ENCODE measurements at places on chromosomes 6 and 20.

- no peak for DNase-seq
Observed at GRCh38 chr6:36949636-36950035, 4.9 kb upstream of the PI16 start.

GRCh38 chr20:8321001-8321400 is 188.9 kb downstream of the PLCB1 start:
- DNase-seq, result no peak

DNA sequence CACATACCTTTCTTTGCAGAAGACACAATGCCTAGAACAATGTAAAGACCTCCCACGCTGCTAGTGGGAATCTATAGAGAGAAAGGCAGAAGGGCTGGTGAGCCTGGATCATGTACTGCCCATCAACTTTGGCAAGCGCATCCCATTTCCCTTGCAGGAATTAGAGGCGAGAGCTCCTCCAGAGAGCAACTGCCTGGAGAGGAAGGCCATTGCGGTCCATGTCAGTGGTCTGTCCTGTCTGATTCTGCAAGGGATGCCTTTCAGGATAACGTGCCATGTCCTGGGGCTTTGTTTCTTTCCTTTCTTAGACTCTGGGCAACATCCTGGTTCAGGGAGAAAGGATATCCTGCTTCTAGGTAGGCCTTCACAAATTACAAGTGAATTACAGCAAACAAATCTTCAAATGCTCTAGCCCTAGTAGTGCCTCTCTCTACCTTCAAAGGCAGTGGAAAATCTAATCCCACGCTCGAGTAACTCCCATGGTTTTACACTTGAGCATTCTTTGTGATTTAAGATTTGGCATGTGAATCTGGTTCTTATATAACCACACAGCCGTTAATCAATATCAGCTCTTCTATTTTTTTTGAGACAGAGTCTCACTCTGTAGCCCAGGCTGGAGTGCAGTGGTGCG is 38.5 kb downstream of the GCNT2 start:
- DNase-seq, result no peak

DNA sequence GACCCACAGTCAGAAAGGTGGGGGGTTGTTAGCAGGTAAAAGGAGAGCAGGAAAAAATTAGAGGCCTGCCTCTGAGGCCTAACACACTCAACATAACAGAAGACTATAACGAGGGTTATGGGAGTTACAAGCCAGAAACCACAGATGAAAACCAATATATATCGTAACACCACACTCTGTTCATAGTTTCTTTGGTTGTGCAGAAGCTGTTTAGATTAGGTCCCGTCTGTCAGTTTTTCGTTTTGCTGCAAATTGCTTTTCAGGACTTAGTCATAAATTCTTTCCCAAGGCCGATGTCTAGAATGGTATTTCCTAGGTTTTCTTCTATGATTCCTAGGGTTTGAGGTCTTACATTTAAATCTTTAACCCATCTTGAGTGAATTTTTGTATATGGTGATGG is 3.7 kb upstream of the MAP3K5 start:
- no peak for DNase-seq

DNA sequence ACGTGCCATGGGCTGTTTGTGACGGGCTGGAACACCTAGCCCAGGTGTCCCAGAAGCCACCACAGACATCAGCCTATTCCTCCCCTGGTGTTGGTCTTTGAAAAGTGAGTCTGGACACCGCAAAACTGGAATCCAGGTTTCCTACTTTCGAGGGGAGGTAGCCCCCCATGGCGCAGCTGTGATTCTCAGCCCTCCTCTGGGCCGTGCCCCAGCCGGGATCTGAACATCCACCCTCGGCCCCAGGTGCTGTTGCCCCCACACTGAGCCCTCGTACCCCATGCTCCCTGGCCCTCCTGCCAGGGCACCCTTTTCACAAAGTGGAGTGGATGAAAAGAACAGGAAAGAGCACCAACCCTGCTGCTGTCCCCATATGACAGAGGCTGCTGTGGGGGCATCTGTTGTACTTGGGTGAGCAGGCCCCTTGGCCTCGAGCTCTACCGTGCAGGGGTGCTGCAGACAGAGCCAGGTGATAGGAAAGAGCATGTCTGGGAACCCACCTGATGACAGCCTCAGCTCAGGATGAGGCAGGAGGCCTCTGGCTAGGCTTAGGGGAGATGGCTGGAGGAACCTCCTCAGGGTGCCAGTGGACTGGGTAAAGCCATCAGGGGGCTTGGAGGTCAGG is 18.8 kb upstream of the MAS1L start:
- DNase-seq, result no peak

DNA sequence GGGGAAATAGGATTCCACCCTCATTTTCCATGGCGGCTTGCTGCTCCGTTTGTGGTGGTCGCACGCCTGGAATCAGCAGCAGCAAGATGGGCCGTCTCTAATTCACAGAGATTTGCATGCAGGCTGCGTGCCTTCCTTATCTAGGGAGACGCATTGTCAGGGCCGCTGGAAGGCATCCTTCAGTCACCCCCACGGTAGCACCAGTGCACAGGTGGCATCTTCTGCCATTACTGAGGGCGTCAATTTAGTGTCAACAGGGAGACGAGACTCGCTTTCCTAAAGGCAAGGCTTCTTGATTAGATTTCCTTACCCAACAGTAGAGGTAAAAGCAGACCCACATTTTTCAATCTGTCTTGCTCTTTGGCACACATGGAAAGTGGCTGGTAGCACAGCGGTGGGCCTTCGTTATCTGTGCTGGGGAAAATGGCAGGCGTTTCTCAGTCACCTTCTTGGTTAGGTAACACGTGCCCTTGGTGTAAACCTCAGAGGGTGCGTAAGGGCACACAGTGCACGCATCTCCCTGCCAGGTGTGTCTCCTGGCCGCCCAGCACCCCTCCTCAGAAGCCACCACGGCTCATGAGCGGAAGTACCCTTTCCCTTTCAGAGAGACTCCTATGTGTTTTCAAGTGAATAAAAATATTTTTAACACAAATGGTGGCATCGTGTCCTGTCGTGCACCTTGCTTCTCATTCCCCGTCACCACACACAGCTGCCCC is 27.3 kb upstream of the VSTM2L start:
- no peak for DNase-seq

GRCh38 chr20:13525225-13525940 is 113.3 kb downstream of the TASP1 start:
- DNase-seq, result no peak

DNA sequence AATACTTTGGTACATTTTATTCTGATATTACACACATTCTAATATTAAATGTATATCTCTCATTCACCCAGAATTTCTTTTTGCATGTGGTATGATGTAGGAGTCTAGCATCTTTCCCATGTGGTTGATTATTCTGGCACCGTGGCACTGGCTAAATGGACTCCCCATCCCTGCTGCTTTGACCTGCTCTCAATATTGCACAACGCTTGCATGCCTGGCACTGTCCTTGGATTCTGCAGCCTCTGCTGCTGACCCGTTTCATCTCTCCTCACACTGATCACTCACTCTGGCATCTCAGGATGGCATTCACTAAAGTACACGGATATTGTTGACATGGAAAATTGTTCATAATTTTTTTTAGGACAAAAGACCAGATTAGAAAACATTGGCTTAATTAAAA is 11.5 kb upstream of the DACT2 start:
- DNase-seq, result no peak

DNA sequence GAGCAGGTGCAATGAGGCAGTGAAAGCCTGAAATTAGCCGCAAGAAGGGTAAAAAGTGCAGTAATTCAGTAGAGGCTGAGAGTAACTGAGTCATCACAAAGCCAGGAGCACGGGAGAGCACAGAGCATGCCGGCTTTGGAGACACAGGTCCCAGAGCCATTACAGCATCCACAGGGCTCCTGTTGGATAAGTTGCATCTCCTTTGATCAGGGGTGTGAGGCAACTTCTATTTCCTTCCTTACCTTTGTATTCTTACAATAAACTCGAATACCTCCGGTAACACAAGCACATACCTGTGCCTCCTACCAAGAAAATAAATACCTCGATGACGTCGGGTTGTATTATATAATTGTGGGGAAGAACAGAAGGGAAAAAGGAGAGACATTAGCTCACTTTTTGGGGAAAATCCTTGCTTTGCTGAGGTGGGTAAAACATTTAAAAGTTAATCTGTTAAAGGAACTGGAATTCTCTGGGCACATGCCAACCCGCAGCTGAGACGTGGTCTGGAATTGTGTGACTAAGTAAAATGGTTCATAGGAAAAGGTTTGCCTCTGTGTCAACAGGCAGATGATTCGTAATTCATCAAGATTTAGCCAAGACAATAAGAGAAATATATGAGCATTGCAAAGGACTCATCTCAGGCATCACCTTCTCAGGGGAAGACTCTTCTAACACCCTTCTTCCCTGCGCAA is 360.7 kb upstream of the ZFP64 start:
- DNase-seq, result no peak

DNA sequence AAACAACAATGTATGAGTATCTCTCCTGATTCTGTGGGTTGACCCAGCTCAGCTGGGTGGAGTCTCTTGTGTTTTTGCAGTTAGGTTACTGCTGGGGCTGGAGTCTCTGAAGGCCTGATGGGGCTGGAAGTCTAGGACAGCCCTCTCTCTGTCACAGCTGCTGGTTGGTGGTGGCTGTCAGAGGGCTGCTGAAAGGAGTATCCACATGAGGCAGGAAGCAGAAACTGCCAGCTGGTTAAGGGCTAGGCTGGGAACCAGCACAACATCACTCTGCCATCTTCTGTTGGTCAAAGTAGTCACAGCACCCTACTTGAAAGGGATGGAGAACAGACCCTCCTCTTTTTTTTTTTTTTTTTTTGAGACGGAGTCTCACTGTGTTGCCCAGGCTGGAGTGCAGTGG is 10.0 kb upstream of the PACSIN1 start:
- DNase-seq, result no peak

DNA sequence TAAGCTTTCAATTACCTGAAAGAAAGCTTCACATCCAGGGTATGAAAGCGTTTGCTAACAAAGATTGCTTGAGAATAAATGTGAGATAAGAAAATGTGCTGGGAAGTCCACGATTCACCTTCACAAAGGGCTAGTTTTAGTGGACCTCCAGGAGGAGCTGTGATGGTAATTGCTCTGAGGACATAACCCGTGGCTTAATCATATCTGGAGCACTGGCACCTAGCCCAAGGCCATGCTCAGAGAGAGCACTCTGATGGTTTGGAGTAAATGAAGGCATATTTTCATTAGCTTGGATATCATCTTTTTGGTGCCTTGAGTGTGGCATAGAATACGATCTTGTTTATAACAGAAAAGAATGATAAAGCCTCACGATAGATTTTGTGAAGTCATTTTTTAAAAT is 46.9 kb upstream of the BACH2 start:
- DNase-seq, result no peak

DNA sequence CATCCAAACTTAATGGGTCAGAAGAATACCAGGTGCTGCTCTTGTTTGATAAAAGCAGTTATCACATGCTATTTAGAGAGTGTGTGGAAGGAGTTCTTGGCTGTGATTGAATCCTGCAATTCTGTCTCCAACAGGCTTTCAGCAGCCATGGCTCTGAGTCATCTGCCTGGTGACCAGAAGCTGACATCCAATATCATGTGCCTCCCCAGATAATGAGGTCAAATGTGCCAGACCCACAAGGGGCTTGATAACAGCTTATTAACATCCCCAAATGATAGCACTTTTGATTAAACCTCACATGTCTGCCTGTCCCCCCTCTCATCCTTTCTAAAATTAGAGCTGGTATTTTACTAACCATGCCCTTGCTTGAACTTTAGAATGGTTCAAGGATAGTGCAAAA is 175.7 kb upstream of the PLN start:
- no peak for DNase-seq

DNA sequence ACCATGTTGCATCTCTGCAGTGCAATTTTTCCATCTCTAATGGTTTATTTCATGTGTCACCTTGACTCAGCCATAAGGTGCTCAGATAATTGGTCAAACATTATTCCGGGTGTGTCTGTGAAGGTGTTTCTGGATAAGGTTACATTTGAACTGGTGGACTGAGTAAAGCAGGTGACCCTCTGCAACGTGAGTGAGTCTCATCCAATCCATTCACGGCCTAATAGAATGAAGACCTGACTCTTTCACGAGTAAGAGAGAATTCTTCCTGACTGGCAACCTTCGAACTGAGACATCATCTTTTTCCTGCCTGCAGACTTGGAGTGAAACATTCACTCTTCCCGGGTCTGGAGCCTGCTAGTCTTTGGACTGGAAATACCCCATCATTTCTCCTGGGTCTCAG is 77.1 kb upstream of the SLC22A23 start:
- no peak for DNase-seq

DNA sequence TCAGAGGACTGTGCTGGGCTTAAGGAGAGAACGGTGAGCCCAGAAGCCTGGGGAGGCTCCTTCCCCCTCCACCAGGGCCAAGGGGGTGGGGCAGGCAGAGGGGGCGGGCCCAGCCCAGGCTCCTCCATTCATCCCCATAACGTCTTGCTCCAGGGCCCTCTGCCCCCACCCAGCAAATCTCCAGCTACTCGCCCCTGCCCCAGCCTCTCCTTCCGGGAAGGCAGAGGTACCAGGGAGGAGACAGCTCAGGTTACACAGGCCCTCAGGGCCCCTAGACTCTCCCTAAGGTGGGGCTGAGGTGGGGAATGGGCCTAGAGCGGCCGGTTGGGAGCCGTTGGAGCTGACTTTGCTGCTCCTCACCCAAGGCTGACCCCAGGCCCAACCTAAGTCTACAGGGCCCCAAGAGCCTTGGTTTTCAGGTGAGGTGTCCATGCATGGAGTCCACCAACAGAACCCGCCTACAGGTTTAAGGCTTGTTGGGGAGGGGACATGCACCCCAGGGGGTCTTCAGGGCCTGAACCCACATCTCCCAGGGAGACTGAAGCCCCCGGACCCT is 1.2 kb downstream of the LAMA5 start:
- no peak for DNase-seq

DNA sequence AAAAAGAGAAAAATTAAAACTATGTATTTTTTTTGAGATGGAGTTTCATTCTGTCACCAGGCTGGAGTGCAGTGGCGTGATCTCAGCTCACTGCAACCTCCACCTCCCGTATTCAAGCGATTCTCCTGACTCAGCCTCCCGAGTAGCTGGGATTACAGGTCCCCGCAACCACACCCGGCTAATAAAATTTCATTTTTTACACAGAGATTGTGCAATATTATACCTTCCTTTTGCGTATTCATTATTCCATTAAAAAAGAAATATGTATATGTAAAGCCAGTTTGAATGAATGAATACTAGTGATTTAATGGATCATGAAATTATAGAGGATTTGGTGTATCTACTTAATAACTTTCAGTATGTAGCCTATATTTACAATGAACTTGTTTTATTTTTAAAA is 38.2 kb upstream of the CTAGE9 start:
- no peak for DNase-seq

DNA sequence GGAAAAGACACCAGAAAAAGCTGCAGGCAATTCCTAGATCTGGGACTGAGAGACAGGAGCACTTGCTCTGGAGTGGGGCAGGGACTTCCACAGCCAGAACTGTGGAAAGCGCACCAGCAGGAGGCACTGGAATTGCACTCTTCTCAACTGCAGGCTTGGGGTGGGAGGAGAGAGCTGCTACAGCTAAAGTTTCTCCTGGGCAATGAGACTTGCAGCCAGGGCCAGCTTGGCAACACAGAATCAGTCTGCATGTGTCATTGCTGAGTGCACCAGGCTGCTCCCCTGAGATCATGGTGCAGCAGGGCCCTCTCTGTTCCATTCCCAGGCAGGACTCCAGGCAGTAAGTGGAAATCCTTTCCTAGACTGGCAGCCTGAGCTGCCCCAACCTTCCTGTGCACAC is 145.8 kb downstream of the INSM1 start:
- no peak for DNase-seq

GRCh38 chr6:139422105-139423036 is 47.9 kb upstream of the CITED2 start:
- DNase-seq, result no peak

Measured in stimulated activated CD4-positive, alpha-beta T cell treated with anti-CD3 and anti-CD28 coated beads, Interleukin-15, amount 100 ng/mL, for 24 hours (primary cell).